ENCODE measurements at places on chromosomes 2 and 18. TPM values are rescaled to one million over a fixed set of nuclear protein-coding genes. Genes with fewer than 3 reads are reported as not detected.

DNA sequence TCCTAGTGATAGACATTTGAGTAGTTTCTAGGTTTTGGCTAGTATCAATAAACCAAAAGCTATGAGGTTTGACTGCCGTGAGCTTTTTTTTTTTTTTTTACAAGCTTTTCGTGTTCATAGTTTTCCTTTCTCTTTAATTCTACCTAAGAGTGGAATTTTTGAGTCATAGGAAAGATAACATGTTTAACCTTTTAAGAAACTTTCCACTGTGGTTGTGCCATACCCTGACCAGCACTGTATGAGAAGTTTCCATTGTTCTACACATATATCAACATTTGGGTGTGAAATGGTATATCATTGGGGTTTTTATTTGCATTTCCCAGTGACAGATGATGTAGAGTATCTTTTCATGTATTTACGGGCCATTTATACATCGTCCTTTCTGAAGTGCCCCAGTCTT, 31.7 kb downstream of the UBE2F start:
- DNase-seq, result no peak

DNA sequence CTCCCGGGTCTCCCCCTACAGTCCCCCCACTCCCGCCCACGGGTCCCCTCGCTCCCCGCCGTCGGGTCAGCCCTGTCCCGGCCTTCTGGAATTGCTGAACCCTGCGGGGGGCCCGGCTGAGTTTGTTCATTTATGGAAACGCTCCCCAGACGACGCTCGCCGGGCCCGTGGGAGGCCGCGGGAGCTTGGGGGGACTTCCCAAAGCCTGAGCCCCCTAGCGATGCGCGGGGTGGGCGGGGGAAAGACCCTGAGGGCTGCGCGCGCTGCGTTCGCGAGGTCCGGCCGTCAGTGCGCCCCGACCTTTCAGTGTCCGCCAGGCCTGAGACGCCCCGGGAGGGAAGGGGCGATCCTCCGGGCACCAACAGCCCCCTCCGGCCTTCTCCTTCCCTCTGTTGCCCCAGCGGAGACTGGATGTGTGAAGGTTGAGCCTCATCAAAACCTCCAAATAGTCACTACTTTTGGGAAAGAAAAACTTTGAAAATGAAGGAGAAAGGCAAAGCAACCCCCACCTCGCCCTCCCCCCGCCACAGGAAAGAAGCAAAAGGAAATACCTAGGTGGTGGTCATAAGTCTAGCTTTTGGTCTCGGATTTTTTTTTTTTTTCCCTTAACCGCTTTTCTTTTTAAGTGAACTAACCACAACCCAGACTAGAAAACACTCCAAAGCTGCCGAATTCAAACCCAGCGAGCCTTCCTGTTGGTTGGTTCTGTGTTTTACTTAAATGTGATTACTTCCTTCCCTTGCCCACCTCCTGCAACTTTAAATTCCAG, 509 bp upstream of the CYS1 start:
- no peak for DNase-seq

DNA sequence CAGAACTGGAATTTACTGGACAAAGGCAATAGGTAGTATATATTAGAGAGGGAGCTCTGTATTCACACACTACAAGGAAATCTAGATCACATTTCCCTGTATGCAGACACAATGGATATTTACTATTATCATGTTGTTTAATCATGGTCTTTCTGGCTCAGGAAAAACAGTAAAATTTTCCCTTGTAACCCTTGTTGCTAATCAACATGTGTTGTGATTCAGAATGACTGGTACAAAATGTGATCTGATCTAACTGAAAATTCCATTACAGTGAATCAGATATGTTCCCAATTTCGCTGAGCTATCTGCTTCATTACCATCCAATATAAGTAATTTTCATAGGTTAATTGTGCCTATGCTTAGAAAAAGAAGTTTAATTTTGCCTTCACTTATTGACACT, 1109.7 kb downstream of the LRP1B start:
- no peak for DNase-seq

- DNase-seq, result no peak
Measured at GRCh38 chr2:20438334-20439192, 8.3 kb upstream of the RHOB start.

The SOWAHC gene
- total RNA-seq, result 9.1 TPM

GRCh38 chr18:10454681-10455557, 484 bp downstream of the APCDD1 start:
- peak; percentile 40 for DNase-seq

DNA sequence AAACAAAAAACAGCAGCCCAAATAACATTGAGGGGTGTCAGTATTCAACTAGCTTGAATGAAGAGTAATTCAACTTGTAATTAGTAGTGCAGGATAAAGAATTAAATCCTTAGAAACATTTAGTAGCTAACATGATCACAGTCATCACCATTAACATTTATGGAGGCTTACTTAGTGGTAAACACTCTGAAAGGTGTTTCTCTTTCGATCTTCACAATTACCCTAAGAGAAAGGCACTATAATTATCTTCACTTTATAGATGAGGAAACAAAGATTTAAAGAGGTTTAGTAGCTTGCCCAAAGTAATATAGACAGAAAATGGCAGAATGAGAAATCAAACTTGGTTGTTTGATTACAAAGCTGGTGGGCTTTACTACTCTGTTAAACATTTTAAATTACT, 81.5 kb downstream of the GAREM1 start:
- no peak for DNase-seq
